NCI-H2081 treated with DMSO at 0.1 percent for 48 hours (cell line): ENCODE measurements at places on chromosomes 13 and 19.

GRCh38 chr19:472005-472858 is 11.4 kb upstream of the SHC2 start:
- no peak for DNase-seq

- no peak for DNase-seq
Measured at GRCh38 chr13:54196684-54197083, 1168.1 kb downstream of the OLFM4 start.

DNA sequence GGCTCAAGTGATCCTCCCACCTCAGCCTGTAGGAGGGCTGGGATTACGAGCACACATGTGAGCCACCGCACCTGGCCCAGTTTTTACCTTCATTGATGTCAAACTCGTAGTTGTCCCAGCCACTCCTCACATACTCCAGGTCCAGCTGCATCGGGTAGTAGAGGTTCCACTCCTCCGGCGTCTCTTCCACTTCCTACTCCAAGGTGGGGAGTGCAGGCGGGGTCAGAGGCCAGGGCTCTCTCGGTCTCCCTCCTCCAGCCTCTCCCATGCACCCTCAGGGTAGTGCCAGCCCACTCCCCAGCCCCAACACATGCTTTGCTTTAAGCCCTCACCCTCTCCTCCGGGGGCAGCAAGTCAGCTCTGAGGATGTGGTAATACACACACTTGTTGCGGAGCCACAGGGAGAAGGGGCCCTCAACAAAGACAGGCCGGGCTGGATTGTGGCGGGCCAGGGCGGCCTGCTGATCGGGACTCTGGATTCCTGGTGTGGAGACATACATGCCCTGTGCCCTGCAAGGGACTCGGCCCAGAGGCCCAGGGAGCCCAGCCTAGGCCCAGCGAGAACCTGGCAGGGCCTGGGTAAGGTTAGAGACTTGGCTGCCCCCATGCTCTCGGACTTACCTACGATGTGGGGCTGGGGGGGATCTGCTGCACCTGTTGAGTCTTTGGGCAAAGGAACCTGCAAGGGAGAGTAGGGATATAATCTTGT is 1.9 kb upstream of the ZNF653 start:
- no peak for DNase-seq

- no peak for DNase-seq
Measured at GRCh38 chr19:30449078-30449590, 77.0 kb downstream of the ZNF536 start.

- no peak for DNase-seq
Measured at GRCh38 chr19:23779645-23780044, 21.0 kb upstream of the ZNF681 start.

DNA sequence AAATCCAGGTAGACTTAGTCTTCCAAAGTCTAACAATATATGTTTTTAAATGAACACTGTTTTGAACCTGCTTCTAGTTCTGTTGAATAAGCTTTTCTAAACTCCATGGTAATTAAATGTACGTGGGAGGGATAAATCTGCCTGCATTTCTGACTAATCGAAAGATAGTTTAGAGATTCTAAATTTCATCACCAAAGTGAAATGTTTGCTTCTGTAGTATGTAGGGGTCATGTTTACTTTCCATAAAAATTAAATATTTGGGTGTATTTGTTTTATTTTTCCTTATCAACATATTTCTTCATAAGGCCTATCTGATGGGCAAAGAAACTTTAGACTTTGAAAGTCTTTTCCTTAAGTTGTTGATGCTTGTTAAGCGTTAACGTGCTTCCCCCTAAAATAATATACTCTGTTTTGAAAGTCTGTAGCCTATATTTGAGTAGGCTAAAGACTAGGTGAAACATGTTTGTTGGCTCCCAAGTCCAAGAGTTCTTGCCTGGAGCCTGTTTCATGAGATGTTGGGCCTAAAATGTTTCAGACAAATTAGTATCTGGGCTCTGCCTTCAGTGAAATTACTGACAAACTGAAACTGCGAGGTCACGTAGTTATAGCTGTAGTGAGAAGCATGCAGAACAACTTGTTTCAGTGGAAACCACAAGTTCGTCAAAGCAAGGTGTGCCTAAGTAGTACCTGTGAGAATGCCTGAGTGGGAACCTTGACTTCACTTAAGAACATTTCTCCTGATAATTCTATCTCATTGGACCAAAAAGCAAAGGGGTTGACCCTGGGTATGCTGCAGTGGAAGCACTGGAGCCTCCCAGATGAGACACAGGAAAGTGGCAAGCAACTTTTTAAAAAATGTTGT is 126.2 kb downstream of the LMO7 start:
- DNase-seq = no peak

- no peak for DNase-seq
Measured at GRCh38 chr19:57010541-57010940, 109.2 kb upstream of the USP29 start.

DNA sequence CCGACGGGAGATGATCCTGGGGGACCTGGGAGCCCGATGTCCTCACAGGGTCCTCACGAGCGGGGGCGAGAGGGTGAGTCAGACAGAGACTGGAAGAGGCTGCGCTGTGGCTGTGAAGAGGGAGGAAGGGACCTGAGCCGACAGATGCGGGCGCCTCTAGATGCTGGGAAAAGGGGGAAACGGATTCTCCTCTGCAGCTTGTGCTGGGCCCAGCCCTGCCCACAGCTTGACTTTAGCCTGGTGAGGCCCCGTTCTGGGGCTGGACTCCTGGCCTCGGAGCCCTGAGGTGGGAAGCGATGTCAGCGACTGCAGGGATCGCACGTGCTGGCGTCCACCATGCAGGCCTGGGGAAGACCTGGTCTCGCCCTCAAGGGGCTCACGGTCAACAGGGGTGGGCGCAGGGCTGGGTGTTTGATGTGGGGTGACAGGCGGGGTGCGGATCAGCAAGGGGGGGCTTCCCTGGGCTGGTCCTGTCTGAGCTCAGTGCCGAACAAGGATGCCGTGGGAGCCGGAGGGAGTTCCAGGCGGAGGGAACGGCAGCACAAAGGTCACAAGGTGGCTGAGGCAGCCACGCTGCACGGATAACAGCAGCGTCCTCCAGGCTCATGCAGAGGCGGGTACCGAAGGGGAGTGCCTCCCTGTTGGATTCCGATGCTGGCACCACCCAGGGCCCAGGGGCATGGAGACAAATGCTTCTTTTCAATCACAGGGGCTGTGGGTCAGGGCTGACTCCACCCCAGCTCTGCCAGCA is 31.8 kb downstream of the PIP5K1C start:
- no peak for DNase-seq

DNA sequence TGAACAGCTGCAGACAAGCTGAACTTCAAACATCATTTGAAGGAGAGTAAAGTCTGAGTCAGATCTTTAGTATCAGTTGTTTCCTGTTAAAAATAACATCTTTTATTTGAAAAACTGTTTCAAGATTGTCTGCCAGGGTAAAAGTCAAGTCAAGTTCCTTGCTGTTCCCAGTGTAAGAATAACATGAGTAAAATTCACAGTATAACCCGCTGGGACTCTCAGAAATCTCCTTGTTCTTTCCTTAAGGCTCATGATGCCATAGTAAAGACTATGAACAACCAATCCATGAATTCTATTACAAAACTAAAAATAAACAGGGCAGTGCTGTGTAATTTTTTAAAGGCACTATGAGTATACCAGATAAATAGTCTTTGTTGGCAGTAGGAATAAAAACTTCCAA is 112.9 kb downstream of the IRS2 start:
- DNase-seq = no peak

DNA sequence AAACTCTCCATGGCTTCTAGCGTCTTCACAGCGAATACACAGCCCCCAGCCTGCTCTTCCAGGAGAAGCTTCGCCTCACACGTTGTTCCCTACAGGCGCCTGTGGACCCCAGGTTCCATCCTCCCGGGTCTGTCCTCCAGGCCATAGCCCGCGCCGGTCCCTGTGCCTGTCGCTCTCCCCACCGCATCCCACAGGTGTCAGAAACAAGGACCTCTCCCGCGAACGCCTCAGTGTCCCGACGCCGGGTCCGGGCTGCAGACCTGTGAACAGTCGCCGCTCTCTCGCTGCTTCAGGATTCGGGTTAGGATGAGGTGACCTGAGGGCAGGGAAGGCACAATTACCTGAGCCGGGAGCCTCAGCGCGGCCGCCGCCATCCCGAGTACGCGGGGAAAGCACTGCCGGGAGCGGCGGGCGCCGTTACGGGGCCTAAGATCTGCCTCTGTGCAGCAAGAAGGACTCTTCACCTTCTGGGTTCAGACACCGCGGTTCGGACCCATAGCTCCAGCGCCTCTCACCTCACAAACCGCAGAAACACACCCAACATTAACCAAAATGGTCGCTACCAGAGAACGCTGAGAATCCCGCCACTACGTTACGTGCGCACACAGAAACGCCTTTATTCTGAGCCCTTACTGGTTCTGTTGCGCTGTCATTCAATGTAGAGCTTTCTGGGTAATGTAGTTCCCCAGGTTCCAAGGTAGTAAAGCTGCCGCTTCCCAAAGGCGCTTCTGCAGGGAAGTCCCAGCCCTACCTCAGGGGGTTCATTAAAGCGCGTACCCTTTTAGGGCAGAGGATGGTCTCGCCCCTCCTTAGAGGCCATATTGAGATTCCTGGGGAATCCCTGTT is at the start of gene ZNF418:
Gene ZNF418, minus strand, starts transcription at position 583 of the 846 bp plus-strand sequence. CDS start 1,580 bp downstream, outside the sequence.
- DNase-seq = no peak

- no peak for DNase-seq
Measured at GRCh38 chr19:38647966-38648768, 718 bp downstream of the ACTN4 start.

- no peak for DNase-seq
Measured at GRCh38 chr13:76214001-76214400, 577.9 kb downstream of the LMO7 start.

DNA sequence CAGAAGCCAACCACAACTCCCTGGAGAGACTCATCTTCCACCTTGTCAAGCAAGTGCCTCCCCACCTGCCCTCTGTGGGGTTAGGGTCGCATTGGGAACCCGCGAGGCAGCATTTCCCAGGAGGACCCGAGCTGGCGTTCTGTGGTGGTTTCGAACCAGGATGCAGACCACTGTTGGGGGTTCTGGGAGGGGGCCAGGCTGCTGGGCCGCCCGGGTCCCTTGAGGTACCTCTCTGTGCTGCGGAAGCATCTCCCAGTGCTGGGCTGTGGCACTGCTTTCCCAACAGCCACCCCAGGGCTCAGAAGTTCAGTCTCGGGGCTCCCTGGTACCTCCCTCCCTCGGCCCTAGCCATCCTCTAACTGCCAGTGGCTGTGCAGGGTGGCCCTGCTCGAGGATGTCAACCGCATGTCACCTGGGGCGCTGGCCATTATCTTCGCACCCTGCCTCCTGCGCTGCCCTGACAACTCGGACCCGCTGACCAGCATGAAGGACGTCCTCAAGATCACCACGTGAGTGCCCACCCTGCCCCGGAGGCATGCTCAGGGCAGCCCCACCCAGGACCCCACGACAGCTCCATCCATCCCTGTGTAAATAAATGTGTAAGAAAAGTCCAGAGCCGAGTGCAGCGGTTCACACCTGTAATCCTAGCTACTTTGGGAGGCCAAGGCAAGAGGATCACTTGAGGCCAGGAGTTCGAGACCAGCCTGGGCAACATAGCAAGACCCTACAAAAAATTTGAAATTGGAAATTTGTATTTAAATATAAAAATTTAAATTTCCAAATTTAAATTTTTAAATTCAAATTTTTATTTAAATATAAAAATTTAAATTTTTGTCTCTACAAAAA is 8.2 kb upstream of the USE1 start:
- no peak for DNase-seq

GRCh38 chr13:99087954-99088491 is 110.2 kb upstream of the DOCK9 start:
- no peak for DNase-seq

GRCh38 chr13:23724196-23724970 is 154.2 kb downstream of the TNFRSF19 start:
- no peak for DNase-seq

GRCh38 chr19:6963937-6964336 is 57.3 kb downstream of the MBD3L2B start:
- no peak for DNase-seq
